ENCODE measurements at places on chromosomes 5 and 9. TPM values are rescaled to one million over a fixed set of nuclear protein-coding genes. Genes with fewer than 3 reads are reported as not detected.

Gene MARCHF11
- total RNA-seq, result not detected

Gene KIF24
- total RNA-seq, result 0.42 TPM

Gene LIFR
- total RNA-seq, result 102 TPM

Gene DMRT3
- total RNA-seq, result not detected

Gene TEX48
- total RNA-seq, result not detected

Gene PFN3
- not detected for total RNA-seq

Gene RNF208
- 1.2 TPM for total RNA-seq

GRCh38 chr9:109517901-109518377 lies 19.8 kb upstream of the PTPN3 start:
- H3K27ac ChIP-seq, result no peak overlapping the region
- H3K36me3 ChIP-seq, result no peaks in the 10 kb centered on the region
- no peak overlapping the region for H3K4me3 ChIP-seq
- H3K27me3 ChIP-seq, result no peaks in the 10 kb centered on the region
- H3K4me1 ChIP-seq, result no peaks in the 10 kb centered on the region
- no peak for DNase-seq

DNA sequence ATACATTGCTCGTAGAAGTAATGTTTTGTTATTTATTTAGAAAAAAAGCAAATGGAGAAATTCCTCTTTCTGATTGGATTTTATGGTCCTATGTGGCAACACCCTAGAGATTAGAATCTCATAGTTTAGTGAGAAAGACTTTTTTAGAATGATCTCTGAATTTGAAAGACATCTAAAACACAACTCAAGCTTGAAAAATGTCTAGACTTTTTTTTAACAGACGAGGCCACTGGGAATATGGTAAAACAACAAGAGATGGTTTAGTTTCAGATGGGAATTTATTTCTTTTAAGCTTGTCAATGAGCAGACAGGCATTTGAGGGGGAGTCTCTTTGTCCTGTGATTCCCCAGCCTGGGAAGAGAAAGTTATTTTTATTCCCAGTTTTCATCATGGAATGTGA lies 122.1 kb downstream of the NTRK2 start:
- DNase-seq, result no peak
- H3K36me3 ChIP-seq, result no peaks in the 10 kb centered on the region
- no peak overlapping the region for H3K4me3 ChIP-seq
- no peaks in the 10 kb centered on the region for H3K27me3 ChIP-seq
- H3K27ac ChIP-seq, result no peak overlapping the region
- H3K4me1 ChIP-seq, result no peaks in the 10 kb centered on the region

DNA sequence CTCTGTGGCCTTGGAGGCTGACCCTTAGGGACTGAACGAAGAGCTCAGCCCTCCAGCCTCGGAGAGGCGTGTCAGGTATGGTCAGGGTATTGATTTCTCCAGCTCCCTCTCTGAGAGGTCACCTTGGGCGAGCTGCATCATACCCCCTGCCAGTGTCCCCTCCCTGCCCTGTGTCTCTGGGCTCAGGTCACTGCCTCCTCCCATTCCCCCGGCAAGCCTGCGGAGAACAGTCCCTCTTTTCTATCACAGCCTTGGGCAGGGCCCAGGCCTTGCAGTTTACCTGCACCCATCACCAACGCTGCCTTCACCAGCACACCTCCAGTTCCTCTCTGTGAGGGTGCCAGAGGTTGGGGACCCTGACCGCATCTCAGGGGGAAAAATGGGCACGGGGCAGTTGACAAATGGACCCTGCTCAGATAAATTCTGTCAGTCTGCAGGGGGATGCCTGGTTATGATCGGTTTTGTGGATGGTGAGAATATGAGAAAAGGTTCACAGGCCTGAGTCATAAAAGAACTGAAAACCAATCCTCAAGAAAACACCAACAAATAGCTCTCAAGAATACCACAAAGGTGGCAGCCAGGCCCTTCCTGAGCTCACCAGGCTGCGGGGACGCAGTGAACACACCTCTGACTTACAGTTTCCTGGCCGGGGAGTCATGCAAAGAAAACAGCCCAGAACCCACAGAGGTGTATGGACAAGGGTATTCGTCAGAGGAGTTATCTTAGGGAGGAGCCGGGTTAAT lies 24.7 kb upstream of the RXRA start:
- no peak overlapping the region for H3K27ac ChIP-seq
- H3K27me3 ChIP-seq, result no peaks in the 10 kb centered on the region
- H3K4me3 ChIP-seq, result no peak overlapping the region
- no peaks in the 10 kb centered on the region for H3K4me1 ChIP-seq
- no peak for DNase-seq

DNA sequence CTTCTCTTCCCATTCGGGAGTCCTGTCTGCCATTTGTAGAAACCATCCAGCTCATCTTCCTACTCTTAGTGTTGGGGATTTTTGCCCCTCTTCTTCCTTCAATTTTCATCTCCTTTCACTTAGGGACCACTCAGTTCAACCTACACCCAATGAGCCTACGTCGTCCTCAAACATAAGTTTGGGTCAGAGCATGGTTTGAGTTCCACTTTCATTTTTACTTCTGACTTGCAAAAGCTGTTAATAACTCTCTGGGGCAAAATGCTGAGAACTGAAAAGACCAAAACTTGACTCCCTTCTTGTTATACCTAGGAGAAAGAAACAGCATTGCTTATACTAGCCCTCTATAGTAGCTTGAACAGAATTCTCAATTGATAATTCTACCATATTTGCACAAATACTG lies 381.5 kb upstream of the MPDZ start:
- no peaks in the 10 kb centered on the region for H3K27me3 ChIP-seq
- H3K36me3 ChIP-seq, result no peaks in the 10 kb centered on the region
- H3K27ac ChIP-seq, result no peak overlapping the region
- no peak for DNase-seq
- peak overlapping the region; percentile 17 for H3K4me3 ChIP-seq

- no peaks in the 10 kb centered on the region for H3K36me3 ChIP-seq
- no peaks in the 10 kb centered on the region for H3K27me3 ChIP-seq
- no peaks in the 10 kb centered on the region for H3K4me1 ChIP-seq
- DNase-seq, result no peak
- no peak overlapping the region for H3K4me3 ChIP-seq
- H3K27ac ChIP-seq, result no peak overlapping the region
These were observed 593.5 kb downstream of the CETN3 start for GRCh38 chr5:89816038-89816437.

DNA sequence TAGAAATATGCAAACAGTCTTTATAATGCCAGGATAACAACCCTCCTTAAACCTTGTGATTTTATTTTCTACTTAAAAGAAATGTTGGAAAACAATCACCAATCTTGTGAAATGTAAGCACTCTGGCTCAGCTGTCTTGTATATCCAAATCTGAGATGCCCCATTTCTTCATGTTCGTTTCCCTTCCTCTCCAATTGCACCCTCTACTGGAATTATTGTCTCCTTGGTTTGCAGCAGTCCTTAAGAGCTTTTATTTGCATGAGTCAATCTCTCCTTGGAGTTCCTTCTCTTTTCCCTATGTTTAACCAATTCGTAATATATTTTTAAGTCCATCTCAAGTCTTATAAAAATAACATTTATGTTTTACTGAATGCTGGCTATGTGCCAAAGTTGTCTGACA lies 362.0 kb upstream of the CDH10 start:
- no peak overlapping the region for H3K4me3 ChIP-seq
- DNase-seq, result no peak
- H3K27ac ChIP-seq, result no peak overlapping the region
- no peaks in the 10 kb centered on the region for H3K27me3 ChIP-seq
- H3K36me3 ChIP-seq, result no peaks in the 10 kb centered on the region

DNA sequence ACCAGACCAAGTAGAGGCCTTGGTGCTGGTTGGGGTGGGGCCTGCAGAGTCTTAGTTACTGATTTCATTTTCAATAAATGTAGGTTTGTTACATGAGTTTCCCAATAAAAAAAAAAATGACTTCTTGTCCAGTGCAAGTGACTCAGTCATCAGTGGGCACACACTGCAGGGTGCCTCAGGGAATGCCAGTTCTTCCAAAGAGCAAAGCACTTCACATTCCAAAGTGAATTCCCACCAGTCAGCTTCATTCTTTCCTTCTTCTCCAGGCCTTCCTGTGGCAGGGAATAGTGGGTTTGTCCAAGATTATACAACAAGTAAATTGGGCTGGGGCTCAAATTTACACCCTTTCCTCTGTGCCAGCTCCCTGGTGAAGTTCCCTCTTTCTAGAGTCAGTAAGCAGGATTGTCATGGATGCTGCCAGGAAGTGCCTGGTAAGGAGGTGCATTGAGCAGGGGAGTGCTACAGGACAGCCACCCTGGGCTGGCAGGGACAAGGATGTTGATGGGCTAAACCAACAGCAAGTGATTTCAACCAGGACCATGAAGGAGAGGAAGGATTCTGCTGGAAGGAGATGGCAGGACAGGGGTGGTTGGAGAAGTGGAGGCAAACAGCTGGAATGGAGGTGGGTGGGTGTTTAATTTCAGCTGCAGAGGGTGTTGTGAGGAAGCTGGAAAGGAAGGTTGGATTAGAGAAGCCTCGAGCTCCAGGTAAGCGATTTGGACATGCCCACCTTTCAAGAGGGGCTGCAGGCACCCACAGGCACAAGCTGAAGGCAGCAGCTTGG lies 3.7 kb upstream of the B4GALT7 start:
- H3K27me3 ChIP-seq, result no peaks in the 10 kb centered on the region
- peaks cover 30% of the 10 kb centered on the region for H3K36me3 ChIP-seq
- no peak overlapping the region for H3K4me3 ChIP-seq
- no peak for DNase-seq
- H3K27ac ChIP-seq, result no peak overlapping the region

DNA sequence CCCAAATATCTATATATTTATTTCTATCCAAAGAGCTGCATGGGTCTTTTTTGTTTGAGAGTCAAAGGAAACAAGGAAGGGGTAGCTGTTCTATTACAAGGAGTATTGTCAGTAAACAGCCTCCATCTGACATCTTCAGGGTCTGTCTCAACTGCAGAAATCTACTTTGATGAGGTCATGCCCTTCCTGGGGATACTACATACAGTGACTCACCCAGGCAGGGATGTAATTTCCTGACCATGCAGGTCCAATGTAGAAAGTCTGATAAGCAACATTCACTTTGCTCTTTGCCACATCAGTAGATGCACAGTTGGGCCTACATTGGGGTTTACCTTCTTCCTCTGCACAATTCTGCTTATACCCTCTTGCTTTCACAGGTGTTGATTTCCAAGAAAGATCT lies 165.5 kb downstream of the TLR4 start:
- DNase-seq, result no peak
- H3K4me1 ChIP-seq, result no peaks in the 10 kb centered on the region

- no peak overlapping the region for H3K4me3 ChIP-seq
- no peaks in the 10 kb centered on the region for H3K4me1 ChIP-seq
- no peaks in the 10 kb centered on the region for H3K27me3 ChIP-seq
- H3K27ac ChIP-seq, result no peak overlapping the region
- H3K36me3 ChIP-seq, result no peaks in the 10 kb centered on the region
These were observed 111.8 kb downstream of the INIP start for GRCh38 chr9:112605963-112606699.

DNA sequence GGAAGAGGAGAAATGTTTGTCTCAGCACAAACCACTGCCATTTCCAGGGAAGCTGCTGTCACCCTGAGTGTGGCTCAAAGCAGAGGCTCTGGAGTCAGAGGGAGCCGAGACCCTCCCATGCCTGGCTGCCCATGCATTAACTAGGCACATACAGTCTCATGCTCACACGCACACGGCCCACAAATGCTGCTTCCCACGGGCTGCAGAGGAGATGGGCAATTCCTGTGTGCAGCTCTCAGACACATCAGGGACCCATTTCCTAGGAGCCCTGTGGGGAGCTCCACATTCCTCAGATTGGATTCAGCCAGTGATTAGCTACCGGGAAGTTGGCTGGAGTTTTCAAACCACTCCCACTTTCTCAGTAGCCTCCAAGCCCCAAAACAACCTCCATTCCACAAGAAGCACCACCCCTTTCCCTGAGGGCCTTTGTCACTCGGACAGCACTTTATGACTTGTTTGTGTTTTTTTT lies 9.1 kb upstream of the PTGES start:
- peaks cover 14% of the 10 kb centered on the region for H3K4me1 ChIP-seq
- H3K27ac ChIP-seq, result peak overlapping the region; percentile 50

GRCh38 chr5:130286971-130287370 lies 382.7 kb downstream of the CHSY3 start:
- no peak overlapping the region for H3K27ac ChIP-seq
- no peak for DNase-seq
- H3K4me3 ChIP-seq, result no peak overlapping the region
- no peaks in the 10 kb centered on the region for H3K36me3 ChIP-seq
- H3K4me1 ChIP-seq, result no peaks in the 10 kb centered on the region

DNA sequence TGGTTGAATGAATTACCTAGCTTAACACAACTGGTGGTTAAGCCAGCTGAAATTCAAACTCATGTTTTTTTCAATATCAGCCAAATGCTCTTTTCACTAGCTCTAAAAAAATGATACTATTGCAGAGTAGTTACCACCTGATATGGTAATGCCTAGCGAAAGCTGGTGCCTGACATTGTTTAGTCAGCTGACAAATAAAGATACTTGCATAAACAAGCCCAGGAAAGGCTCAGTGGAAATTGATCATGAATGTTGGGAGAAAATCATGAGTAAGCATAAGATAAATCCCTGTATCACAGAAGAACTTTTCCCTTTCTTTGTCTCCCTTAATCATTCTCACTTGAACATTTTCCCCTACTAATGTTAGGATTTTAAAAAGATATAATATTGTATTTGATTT lies 54.6 kb downstream of the FGF10 start:
- no peaks in the 10 kb centered on the region for H3K27me3 ChIP-seq
- no peaks in the 10 kb centered on the region for H3K36me3 ChIP-seq
- no peak overlapping the region for H3K4me3 ChIP-seq

- peak; percentile 81 for DNase-seq
- H3K4me1 ChIP-seq, result no peaks in the 10 kb centered on the region
- H3K27ac ChIP-seq, result no peak overlapping the region
- H3K36me3 ChIP-seq, result no peaks in the 10 kb centered on the region
These were observed 98.3 kb downstream of the MRPL36 start for GRCh38 chr5:1701216-1701864.

DNA sequence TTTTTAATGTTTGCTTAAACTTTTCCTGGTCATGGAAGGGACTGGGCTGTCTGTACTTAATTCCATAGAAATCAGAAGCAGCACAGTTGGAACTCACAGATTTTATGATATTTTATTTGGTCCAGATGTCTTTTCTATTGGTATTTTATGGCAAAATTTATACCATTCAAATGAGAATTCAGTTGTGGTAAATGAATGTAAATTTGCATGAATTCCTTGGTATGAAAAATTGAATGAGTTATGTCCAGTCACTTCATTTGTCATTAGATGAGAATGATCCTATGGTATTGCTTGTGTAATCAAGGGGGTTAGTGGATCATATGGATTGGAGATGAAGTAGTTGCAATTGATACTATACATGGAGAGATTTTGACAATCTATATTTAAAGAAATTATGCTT lies 188.0 kb downstream of the KDM4C start:
- no peaks in the 10 kb centered on the region for H3K36me3 ChIP-seq
- DNase-seq, result no peak
- no peak overlapping the region for H3K27ac ChIP-seq
- H3K4me3 ChIP-seq, result no peak overlapping the region
- no peaks in the 10 kb centered on the region for H3K27me3 ChIP-seq

GRCh38 chr5:5939759-5940370 lies 438.5 kb downstream of the MED10 start:
- no peak overlapping the region for H3K27ac ChIP-seq
- DNase-seq, result peak; percentile 45
- no peaks in the 10 kb centered on the region for H3K4me1 ChIP-seq

GRCh38 chr9:74847478-74848152 lies 40.1 kb downstream of the TRPM6 start:
- H3K36me3 ChIP-seq, result no peaks in the 10 kb centered on the region
- H3K4me1 ChIP-seq, result no peaks in the 10 kb centered on the region
- no peaks in the 10 kb centered on the region for H3K27me3 ChIP-seq
- H3K4me3 ChIP-seq, result no peak overlapping the region
- H3K27ac ChIP-seq, result no peak overlapping the region
- DNase-seq, result no peak
